ENCODE measurements at places on chromosomes 2 and 18. TPM values are rescaled to one million over a fixed set of nuclear protein-coding genes. Genes with fewer than 3 reads are reported as not detected.

Gene AQP4
- 2.1 TPM for total RNA-seq

Gene NLRC4
- not detected for total RNA-seq

Gene MC4R
- total RNA-seq, result not detected

Gene NDC80
- 40.3 TPM for total RNA-seq

Gene GREB1L
- total RNA-seq, result 0.31 TPM

DNA sequence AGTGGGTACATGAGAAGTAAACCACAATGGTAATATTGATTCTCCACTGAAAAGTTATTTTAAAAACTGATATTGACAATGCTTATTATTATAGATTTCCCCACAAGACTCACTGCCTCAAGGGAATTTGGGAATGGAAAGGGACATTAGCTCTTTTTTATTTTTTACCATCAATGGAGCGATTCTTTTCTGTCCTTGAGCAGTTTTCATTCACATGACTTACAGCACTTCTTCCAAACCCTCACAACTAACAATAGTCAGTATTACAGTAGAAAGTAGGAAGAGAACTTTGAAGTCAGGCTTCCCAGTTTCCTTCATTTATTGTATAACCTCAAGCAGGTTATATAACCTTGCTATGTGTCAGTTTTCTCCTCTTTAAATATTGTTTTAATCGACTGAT is 4.3 kb upstream of the UNC80 start:
- no peak for DNase-seq

- DNase-seq, result no peak
These were observed 232.2 kb downstream of the ZNF804A start for GRCh38 chr2:184830531-184830930.

DNA sequence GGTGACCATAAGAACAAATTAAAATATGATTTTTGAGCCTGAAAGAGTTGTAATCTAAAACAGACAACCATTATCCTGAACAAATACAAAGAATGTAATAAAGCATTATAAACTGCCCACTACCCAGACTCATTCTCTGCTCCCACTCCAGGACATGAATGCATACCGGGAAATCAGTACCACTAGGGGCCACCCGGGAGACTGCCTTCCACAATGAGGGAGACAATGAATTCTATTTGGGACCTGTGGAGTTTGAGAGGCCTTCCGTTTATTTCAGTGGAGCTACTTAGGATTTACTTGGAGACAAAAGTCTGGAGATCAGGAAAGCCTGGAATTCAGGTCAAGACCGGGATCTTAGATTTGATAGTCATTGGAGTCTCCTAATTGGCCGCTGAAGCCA is 50.0 kb downstream of the NAB1 start:
- DNase-seq, result no peak

DNA sequence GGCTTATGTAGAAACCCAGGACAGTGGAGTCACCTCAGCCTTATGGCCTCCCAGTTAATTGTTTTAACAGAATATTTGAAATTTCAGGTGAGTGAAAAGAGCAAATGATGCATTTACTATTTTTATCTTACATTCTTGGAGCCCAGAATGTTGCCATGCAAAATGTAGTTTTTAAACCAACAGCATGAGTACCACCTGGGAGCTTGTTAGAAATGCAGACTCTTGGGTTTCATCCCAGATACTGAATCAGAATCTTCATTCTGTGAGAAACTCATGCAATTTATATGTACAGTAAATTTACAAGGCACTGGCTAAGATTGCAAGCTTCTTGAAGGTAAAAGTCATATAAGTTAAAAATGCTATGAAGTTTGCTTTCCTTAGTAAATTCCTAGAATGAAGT is 654.5 kb upstream of the CDH2 start:
- DNase-seq, result no peak

- DNase-seq, result no peak
These were observed 85.0 kb downstream of the MARCHF4 start for GRCh38 chr2:216287251-216287650.

DNA sequence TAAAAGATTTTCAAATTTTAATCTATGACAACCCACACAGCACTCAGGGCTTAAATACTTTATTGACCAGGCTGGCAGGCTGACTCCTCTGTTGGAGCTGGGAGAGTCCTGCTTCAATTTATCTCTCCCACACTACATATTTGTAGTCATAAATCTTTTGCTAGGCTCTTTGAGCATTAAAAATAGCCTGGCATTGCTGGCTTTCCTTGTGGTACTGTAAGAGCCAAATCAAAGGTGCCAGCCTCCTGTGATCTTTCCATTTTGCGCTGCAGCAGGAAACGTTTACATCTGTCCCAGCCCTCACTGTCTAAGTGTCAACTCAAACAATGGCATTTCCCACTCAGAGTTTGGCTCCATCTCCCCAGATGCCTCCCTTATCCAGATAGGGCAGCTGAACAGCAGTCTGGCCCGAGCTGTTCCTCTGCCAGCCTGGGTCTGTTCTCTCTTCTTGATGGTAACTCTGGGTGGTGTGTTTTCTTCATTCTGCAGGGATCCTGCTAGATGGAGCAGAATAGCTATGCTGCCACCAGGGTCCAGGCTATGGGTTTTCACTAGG is 62.1 kb downstream of the LRRTM1 start:
- DNase-seq, result no peak

DNA sequence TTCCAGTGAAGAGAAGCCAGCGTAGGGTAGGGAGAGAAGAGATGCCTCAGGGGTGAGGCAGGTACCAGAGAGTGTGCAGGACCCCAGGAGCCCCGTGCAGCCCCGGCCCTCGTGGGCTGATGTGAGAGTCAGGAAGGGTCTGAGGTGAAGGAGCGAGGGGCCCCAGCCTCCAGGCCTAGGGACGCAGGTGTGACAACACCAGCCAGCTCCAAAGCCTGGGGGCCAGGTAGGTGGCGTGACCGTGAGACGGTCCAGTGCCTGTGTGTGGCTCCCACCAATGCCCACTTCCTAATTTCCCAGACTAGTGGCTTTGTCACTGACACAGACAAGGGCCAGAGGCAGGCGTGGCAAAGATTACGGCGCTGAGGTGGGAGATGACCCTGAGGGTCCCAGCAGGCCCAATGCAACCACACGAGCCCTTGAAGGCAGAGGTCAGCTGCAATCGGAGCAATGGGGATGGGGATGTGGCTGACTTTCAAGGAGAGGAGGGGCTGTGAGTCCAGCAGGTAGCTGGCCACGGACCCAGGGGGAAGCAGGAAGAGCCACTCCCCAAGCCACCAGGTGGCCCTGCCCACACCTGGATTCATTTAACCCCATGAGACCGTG is 86.0 kb upstream of the SNTG2 start:
- no peak for DNase-seq

DNA sequence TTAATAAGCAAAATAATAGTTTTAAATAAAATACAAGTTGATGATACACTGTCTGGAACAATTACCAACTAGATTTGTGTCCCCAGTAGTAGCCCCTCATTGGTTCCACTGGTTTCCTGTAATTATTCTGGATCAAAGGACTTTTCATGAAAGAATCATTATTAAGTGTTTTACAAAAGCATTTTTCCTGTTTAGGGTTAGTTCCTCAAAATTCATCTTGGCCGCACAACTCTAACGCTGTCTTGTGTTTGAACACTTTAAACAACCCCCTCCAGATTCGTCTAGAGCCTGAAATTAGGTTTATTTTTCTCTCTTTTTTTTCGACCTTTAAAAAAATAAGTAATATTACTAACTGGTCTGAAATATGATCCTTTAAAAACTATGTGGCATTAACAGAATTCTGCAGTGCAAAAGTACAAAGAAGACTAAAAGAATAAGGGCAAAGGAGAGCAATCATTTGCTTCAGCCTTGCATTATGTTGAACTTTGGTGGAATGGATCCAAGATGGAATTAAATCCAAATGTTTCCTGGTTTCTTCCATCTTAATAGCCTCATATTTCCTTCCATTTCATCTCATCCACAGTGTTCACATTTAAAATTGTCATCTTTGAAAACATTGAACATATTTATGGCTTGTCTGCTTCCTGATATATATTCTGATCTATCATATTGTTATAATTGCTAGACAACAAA is 678.4 kb downstream of the IRS1 start:
- DNase-seq, result no peak

GRCh38 chr2:64474121-64474571 is 20.2 kb downstream of the LGALSL start:
- no peak for DNase-seq

DNA sequence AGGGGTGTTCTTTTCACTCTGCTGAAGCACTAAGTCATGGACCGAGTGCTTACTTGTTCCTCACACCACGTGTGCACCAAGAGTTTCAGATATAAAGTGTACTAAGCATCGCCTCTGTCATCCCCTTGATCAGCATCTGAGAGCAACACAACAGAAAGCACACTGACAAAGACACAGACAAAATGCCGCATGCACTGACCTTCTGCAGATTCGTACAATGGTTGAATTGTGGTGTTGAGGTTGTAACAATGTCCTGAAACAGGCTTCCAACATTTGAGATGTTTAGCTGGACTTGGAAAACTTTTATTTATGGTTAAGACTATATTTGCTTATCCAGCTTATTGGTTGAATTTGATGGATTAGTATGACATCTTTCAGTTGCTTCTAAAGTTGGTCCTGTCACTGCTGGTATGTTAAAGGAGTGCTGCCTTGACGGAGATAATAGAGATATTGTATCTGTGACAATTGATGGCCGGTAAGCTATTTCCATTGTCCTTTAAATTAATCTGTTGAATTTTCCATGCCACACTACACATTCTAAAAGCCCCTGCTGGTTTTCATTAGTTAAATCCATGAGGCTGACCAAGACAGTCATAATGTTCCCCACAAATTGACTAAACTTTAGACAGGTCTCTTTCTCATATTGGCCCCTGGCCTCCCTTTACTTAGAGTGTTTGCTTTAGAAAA is 99.9 kb downstream of the CBLN2 start:
- no peak for DNase-seq

- no peak for DNase-seq
These were observed 697.5 kb upstream of the RAB6C start for GRCh38 chr2:129281791-129282530.

DNA sequence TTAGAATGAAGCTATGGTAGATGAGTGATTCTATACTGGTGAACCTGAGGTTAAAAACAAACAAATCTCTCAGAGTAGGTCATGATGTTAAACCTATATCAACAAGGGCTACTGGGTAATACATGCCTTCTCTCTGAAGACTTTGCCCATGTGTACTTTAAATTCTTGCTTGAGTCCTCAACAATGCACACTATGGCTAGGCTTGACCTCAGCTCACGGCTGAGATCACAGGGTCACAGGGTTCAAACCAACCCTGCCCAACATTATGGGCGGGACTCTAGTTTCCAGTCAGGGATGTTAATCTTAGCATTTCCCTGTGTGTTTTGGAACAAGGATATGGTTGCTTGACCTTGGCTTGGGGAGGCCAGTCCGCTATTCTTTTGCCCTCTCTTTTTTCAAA is 7.7 kb downstream of the CD28 start:
- no peak for DNase-seq

GRCh38 chr2:46973673-46974072 is 58.1 kb upstream of the MCFD2 start:
- DNase-seq, result no peak

DNA sequence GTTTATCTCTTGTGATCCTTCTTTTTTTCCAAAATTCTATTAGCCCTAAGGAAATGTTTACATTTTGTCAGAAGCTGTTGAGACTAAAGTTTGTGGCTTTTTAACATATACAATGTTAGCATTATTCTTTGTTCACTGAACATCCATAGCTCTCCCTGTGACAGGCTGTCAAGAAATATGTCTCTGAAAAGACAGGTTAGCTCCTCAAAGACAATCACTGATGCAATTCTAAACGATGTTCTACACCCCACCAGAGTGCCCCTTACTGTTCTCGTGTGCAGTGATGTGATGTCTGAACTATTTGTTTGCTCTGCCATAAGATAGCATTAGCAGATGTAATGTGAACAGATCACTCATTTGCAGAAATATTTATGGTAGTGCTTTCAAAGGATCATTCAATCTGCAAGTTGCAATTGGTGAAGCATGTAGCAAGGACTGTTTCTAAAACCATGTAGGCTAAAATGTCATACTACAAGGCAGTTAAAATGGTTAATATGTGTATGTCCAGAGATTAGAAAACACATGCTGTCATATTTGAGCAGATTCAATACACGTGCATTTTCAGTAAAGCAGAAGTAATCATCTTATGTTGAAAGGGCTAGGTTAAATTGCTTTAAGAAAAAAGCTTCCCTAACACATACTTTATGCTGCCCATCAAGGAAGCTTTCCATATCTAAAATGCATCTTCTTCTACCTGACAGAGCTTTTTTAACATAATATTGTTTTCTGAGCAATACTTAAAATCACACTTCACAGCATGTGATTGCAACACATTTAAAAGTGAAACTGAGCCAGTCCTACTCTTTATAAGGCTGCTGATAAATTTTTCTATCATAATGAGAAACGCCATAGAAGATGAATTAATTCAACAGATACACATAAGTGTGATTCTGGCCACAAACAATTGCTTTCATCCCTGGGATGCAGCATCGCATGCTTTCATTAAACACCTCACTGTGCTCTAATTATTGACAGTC is 285.7 kb upstream of the UBE2E3 start:
- no peak for DNase-seq

DNA sequence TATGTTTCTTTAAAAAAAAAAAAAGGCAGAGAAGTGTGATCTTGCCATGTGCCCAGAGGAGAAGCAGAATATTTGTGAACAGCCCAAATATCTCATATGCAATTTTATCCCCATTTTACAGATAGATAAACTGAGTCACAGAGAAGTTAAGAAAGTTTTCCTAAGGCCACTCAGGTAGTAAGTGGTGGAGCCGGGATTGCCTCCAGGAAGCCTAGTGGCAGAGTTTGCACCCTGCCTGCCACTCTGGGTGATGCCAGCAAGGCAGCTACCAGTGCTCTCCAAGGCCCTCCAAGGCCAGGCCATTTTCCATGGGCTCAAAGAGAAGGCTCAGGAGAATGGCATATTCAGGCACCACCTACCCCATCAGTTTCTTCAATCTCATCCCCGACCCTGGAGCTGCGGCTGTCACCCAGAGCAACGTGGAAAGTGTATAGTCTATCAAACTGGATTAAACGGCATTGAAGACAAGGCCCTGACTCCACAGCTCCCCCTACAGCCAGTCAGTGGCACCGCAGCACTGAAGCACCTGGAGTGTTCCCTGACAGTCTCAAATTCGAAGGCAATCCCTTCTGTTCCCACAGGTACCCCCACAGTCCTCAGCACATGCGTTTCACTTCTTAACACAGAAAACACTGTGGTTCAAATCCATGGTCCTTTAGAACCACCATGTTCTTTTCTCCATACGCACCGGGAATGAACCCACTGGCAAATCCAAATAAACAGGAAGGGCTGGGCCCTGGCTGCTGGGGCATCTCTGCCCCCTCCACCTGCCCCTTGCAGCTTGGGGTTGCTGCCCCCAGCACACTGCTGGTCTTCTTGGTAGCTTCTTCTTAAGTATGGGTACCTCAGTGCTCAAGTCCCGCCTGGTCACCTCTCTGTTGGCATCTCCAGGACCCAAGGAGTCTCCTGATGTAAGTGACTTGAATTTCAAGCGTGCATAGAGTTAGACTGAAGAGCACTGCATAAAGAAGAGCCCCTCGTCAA is 175.3 kb downstream of the INHBB start:
- DNase-seq, result peak; percentile 89
